ENCODE measurements at places on chromosomes 2 and 18.

GRCh38 chr2:48232351-48232750 is 297.6 kb upstream of the STON1 start:
- no peak for DNase-seq

- DNase-seq: no peak
These were observed 116.5 kb upstream of the ZNF804A start for GRCh38 chr2:184481865-184482264.

DNA sequence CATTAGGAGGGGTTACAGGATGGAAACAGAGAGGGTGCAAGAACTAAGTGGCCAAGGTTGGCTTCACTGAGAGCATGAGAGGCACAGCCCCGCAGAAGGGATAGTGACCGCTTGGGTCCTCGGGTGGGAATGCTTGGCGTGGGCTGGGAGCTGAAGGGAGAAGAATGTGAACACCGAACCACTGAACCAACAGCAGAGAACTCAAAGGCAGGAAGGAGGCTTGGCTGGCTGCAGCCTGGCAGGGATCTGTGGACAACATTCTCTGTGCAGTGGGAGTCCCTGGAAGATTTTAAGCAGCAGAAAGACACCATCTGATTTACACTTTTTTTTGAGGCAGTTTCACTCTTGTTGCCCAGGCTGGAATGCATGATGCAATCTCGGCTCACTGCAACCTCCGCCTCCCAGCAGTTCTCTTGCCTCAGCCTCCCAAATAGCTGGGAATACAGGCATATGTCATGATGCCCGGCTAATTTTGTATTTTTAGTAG is 33.9 kb downstream of the SOWAHC start:
- no peak for DNase-seq

DNA sequence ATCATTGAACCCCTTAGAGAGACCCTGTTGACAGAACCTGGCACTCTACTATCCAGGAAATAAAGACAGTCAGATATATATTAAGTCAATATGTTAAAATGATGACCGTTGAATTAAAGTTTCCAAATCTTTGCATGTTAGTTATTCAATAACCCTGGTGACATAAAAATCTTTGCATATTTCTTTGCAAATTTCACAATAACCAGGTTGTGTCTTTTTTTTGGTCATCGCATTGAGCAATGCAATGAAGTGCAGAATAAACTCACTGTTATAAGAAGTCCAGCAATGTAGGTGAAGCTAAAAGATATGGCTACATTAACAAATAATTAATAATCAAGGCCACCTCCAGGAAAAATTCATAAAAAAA is 596.9 kb downstream of the NYAP2 start:
- DNase-seq: no peak

GRCh38 chr18:37537868-37538525 is 27.6 kb downstream of the CELF4 start:
- DNase-seq: no peak

DNA sequence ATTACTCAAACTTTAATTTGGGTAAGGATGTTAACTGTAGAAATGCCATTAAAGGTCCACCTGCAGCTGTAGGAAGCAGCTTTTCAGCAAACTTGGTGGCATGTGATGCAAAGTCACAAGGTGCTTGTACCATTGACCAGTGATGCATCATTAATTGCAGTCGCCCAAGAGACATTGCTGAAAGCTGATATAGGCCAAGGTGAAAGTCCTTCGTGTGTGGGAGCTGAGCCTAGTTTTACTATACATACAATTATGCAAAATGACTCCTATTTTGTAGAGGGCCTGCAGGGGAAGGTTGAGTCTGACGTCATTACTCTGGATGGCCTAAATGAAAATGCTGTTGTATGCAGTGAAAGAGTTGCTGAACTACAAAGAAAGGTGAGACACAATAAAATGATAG is 40.5 kb downstream of the ALMS1 start:
- DNase-seq: no peak

DNA sequence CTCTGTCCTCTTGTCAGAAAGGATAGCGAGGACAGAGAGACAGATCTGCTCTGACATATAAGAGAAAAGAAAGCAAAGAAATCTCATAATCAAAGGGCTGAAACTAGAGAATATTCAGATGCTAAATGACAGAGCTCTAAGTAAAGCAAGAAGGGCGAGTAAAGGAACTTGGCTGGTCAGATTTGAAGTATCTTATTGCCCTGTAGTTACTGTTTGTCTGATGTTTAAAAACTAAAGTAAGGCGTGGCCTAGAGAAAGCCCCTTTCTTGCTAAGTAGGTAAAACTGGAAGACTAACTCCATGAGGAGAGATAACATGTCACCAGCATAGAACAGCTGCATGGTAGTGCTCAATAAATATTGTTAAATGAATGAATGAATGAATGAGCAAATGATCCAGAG is 70.0 kb downstream of the CRACDL start:
- DNase-seq: no peak

GRCh38 chr18:25798046-25798445 is 292.4 kb downstream of the SS18 start:
- DNase-seq: no peak

DNA sequence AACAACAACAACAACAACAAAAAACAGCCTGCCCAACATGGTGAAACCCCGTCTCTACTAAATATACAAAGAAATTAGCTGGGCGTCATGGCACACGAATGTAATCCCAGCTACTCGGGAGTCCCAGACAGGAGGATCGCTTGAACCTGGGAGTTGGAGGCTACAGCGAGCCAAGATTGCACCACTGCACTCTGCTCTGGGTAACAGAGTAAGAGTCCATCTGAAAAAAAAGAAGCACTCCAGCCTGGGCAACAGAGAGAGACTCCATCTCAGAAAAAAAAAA is 344.1 kb upstream of the PLGLB2 start:
- DNase-seq: no peak

- no peak for DNase-seq
These were observed 88.5 kb downstream of the VAPA start for GRCh38 chr18:10002280-10002679.

- DNase-seq: no peak
These were observed 680.7 kb downstream of the NR4A2 start for GRCh38 chr2:155651851-155652250.

- DNase-seq: no peak
These were observed 71.3 kb upstream of the SETBP1 start for GRCh38 chr18:44609181-44609941.

- no peak for DNase-seq
These were observed 42.6 kb upstream of the HPCAL1 start for GRCh38 chr2:10260130-10260529.

All from GM12864 (cell line).